Suprapubic skin (tissue), 4 donors: ENCODE measurements at places on chromosomes 3 and 15. TPM values are rescaled to one million over a fixed set of nuclear protein-coding genes. Genes with fewer than 3 reads are reported as not detected.

DNA sequence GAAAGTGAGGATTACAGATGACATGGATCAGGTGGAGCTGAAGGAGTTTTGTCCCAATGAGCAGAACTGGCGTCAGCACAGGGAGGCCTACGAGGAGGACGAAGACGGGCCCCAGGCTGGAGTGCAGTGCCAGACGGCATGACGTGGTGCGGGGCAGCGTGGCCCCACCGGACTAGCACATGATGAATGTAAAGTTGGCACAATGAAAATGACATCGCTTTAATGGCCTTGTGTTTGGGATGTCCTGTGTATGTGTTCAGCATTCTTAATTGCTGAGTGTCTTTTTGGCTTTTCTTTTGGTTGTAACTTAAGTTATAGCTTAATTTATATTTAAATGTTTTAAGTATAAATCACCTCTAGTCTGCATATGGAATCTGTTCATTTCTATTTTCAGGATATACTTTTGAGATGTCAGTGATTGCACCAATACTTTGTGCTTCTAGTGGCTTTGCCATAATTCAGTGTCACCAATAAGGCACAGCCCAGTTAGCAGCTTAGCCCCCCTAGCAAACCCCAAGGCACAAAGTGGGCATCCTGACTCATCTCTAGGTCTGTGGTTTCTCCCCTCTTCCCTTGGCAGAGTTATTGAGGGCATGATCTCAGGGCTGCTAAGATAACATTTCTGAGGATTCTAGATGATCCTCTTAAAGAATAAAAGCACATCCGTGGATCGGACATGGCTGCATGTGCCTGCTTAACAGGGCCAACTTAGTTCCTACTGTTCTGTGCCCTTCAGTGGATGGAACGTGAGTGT, 16.1 kb downstream of the DNAJA4 start:
- DNase-seq = no peak

DNA sequence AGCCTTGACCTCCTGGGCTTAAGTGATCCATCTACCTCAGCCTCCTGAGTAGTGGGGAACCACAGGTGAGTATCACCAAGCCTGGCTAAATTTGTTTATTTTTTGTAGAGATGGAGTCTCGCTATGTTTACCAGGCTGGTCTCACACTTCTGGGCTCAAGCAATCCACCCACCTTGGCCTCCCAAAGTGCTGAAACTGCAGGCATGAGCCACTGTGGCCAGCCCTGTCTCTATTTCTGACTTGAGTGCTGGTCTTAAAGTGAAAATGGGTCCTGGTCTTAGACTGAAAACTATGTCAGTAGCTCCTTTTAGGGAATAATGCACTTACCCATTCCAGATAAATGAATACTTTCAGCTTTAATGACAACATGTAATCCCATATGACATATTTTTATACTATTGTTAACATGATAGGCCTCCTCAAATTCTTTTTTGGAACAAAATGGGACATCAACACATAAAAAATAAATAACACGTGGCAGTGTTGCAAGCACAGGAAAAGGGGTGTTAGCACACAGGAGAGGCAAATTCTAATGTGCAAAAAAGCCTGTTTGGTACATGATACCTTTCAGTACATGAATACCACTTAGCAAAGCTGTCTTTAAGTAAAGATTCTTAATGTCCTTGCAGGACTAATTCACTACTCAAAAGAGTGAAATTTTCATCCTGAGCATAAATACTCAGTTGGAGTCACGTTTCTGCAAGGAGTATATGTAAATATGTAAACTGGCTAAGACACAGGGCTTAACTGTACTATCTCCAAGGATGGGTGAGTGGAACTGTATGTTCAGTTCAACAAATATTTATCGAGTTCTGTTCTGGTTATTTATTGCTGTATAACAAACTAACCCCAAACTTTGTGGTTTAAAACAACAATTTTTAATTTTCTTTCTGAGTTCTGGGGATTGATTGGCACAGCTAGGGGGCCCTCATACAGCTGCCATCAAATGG, 194.7 kb downstream of the NR1D2 start:
- no peak for DNase-seq

GRCh38 chr15:78056714-78057269, 20.7 kb downstream of the TBC1D2B start:
- DNase-seq = no peak

The CCDC39 gene
- total RNA-seq = not detected

- DNase-seq = no peak
Observed at GRCh38 chr15:99090938-99091337, 13.9 kb upstream of the SYNM start.

DNA sequence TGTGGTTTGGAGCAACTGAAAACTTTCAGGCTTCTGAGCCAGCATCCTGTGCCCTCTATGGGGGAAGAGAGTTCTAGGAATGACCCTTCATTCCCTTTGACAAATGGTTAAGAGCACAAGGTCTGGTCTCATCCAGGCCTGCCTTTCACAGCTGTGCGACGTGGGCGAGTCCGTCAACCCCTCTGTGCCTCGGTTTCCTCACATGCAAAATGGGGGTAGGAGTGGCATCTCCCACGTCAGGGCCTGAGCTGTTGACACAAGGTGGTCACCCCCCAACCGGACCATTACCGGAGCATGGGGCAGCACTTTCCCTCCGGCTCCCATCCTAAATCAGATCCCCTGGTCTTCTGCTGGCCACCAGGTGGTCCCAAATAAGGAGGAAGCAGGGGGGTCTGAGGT, 70.4 kb downstream of the ATP2B2 start:
- no peak for DNase-seq
